Stimulated activated CD8-positive, alpha-beta memory T cell treated with anti-CD3 and anti-CD28 coated beads, Interleukin-15, amount 100 ng/mL, for 4 hours (primary cell): ENCODE measurements at places on chromosomes 1 and 21.

DNA sequence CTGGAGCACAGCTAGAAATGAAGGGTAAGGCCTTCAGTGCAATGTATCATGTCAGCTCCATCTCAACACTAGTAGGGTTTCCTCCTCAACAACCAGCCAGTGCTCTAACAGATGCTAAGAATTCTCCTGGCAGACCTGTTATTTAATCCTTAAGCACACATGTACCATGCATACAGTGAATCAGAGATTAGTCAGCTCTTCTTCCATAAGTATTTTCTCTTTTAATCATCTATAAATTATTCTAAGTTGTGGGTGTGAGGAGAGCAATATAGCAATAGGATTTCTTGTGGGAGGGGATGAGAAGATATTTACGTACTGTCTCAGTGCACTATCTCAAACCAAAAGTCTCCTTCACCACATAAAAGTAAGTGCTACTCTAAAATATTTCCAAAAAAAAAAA is 95.3 kb downstream of the COP1 start:
- DNase-seq: no peak

DNA sequence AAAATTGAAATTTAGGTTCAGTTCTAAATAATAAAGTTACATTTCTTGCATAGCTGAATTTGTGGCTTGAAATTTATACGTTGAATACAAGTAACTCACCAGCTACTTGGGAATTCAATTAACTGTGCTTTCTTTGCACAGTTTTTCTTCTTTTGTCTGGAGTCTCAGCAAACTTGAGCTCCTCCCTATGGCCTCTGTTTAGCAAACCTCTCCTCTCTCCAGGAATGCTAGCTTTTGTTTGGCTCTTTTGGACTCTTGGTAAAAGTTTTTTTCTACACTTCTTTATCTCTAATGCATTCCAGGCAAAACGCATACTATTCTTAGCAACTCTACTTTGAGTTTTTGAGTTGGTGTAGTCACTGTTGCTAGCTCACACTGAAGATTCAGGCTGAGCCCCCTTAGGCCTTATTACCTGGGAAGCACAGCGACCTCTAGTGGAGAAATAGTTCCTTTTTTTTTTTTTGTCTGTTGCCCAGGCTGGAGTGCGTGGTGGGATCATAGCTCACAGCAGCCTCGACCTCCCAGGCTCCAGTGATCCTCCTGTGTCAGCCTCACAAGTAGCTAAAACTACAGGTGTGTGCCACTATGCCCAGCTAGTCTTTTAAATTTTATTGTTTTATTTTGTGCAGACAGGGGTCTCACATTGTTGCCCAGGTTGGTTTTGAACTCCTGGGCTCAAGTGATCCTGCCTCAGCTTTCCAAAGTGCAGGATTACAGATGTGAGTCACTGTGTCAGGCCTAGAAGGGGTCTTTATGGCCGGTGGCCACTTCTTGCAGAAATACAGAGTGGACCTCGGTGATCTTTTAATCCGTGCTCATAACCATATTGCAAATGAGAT is 61.7 kb downstream of the CASQ2 start:
- no peak for DNase-seq

GRCh38 chr1:221347706-221348105 is 394.2 kb downstream of the DUSP10 start:
- no peak for DNase-seq

DNA sequence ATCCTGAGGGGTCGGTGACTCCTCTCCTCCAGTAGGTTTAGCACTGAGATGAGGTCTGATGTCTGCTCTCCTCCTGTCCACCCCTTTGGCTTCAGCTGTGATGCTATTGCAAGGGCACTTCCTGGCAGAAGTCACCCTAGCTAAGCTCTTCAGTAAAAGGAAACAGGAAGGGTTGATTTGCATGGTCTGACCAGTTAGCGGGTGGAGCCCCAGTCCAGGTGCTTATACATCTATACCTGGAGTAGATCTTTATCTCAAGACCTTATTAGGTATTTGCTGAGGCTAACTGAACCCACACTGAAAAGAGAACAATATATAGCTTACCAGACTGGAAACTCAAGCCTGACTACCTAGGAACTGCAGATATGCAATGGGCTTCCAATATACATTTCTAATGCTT is 28.9 kb upstream of the NFASC start:
- no peak for DNase-seq

DNA sequence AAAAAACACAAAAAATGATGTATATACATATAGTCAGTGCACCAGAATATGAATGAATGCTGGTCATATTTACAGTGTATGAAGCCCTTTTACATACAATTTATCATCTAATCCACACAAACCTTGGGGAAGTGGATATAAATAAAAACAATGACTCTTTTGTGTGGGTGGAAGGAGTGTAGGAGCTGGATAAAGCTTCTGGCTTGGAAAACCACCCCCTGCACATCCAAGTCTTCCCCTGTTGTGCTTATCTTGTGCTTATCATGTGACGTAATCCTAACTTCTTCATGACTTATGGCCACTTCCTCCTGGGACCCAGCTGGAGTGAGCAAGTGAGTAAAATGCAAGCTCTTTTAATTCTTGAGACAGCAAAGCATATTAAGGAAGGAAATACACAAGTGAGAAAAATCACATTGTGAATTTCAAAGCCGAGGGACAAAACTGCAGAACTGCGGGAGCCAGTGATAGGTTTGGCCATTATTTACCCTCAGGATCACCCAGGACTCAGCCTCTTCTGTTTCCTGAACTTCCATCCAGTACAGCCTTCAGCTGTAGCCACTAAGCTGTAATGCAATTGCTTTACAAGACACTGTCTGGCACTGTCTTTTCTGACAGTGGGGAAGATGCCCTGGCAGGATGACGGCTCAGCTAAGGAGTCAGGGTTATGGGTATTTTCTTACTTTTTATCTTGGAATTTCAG is 104.0 kb upstream of the PPM1J start:
- no peak for DNase-seq
